ENCODE measurements at places on chromosomes 7 and 10.

- no peak for DNase-seq
Observed at GRCh38 chr7:155233311-155234157, 64.1 kb upstream of the INSIG1 start.

DNA sequence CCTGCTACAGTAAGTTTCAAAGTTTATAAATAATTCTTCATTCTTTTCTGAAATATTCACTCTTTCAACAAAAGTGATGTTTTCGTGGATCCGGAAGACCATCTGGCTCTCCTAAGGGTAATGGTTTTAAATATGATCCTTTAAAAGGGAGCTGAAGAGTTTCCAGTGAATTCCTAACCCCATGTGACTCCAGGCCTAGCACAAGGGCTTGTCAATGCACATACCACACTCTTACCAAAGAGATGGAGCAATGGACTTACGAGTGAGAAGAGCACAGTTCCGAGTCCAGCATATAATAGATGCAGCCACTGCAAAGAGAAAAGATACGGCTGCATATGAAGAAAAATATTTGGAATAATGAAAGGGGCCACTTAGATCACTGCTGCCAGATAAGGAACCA, 32.1 kb upstream of the GATAD1 start:
- no peak for DNase-seq

DNA sequence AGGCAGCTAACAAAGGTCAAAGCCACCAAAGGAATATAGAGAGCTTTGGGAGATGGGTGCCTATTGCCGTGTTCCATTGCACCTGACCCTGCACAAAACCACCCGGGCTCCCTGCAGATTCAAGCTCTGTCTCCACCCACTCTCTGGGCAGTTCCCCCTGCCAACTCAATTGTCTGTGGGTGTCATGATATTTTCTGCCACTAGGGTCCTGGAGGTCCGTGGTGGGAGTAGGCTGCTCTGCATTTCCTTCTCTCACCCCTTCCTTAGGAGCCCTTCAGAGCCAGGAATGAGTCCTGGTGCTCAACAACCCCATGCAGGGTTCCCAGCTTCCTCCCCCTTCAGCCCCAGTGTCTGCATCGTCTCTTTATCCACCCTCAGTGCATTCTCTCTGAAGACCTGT, 34.1 kb downstream of the PNLIPRP2 start:
- no peak for DNase-seq

- no peak for DNase-seq
Observed at GRCh38 chr7:133135451-133135850, 53.6 kb upstream of the CHCHD3 start.

- no peak for DNase-seq
Observed at GRCh38 chr10:75283671-75284470, 48.1 kb upstream of the COMTD1 start.

GRCh38 chr7:83677180-83677866, 28.4 kb upstream of the SEMA3E start:
- DNase-seq = peak; percentile 95

GRCh38 chr7:102830197-102830596, 81.4 kb downstream of the FAM185A start:
- DNase-seq = no peak

DNA sequence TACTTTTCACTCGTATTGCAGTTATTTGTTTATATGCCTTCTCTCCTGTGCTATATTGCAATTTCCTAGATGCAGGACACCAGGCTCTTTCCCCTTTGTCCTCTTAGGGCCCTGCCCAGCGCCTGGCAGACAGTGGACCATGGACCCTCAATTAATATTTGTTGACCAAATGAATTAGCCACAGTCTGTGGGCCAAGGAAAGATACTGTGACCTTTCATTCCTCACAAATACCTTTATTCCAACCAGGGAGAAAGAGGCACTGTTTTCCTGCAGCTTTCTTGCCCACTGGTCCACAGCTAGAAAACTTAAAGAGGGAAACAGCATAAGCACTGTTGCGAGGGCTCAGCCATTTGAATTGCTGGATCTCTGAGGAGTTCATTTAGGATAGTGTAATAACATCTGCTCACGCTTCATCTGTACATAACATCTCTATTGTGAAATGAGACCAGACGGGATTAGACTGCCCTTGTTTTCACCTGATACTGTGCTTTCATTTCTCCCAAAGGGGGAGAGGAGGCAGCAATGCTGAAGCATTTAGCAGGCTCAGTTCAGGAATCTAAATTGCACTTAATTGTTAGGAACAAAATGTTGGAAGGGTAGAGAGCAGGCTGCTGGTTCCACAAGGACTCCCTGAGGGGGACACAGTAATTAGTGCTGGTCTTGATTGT, 46.7 kb downstream of the TNS3 start:
- DNase-seq = no peak

DNA sequence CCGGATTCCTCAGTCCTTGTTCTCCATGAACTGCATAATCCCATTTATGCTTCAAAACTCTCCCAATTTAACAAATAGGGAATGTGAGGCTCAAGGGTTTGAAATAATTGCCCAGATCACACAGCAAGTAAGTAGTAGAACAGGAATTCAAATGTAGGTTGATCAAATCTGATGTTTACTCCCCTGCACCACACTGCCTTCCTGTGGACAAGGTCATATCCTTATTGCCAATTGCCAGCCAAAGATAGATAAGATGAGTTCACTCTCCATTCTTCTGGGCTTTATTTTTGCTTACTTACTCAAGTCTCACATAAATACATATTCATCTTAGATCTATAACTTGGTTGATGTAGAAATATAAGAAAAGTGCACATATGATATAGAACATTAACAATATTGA, 435.2 kb upstream of the ETV1 start:
- peak; percentile 8 for DNase-seq

DNA sequence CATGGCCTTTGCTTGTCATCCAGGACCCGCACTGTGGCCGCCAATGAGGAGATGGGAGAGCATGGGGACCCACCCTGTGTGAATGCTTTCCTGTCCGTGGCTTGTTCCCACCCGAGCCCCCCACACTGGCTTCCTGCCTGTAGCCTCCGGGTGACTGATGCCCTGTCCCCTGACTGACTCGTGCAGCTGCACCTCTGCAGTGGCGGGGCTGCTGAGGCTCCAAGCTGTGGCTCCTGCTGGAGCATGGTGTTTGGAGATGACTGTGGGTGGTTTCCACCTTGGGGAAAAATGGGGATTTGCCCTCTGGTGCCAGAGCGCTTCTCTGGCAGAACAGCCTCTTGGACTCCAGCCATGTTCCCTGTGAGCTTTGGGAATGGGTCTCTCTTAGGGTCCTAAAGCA, 2.1 kb downstream of the CAMK1D start:
- DNase-seq = no peak

- no peak for DNase-seq
Observed at GRCh38 chr10:130421909-130422308, 285.7 kb downstream of the GLRX3 start.

DNA sequence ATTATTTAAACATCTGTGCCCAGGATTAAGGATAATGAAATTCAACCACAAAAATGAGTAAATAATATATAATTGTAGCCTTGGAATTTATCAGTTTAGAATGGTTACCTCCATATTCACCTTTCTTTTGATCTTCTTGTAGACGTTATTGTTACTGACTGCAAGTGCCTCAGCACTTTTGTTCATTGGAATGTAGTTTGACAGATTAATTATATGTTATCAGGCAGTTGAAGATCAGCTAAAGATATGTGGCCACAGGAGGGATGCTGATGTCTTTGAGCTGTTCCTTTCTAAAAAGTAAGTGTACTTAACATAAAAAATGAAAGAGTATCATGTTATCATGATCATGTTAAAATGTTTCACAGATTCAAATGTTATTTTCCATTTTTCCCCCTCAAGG, 5.6 kb downstream of the LRRC72 start:
- DNase-seq = no peak

- DNase-seq = no peak
Observed at GRCh38 chr7:38284553-38284952, 11.1 kb upstream of the TARP start.

- no peak for DNase-seq
Observed at GRCh38 chr7:120055300-120055699, 217.7 kb upstream of the KCND2 start.

- DNase-seq = no peak
Observed at GRCh38 chr7:121084256-121084655, 95.7 kb downstream of the CPED1 start.

DNA sequence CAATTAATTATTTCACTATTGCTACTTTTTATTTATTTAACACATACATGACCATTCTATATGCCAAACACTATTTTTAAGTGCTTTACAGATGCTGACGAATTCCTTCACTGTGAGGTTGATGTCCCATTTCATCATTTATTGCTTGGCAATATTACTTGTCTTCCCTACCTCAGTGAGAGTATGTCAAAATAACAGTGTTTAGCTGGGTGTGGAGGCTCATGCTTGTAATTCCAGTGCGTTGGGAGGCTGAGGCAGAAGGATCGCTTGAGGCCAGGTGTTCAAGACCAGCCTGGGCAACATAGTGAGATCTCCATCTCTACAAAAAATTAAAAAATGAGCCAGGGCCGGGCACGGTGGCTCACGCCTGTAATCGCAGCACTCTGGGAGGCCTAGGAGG, 19.8 kb upstream of the MRC1 start:
- DNase-seq = no peak

GRCh38 chr10:73408061-73408460, 5.8 kb downstream of the ANXA7 start:
- no peak for DNase-seq

DNA sequence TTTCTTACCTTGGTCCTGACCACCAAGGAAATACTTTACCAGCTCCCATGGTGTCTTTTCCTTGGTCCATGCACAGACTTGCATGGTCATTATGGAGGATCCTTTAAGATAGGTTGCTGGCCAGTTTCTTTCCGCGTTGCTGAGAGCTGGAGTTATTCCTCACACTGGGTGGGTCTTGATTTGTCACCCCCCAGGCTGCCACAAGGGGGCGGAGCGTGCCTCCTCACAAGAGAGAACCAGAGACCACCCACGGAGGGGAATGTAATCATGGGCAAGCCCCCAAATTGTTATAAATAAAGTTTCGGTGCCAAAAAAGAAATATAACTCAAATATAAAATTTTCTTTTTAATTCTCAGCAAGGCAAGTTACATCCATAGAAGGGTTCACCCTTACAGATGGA, 10.5 kb upstream of the TRIM24 start:
- DNase-seq = no peak

GRCh38 chr10:129163531-129163930, 303.5 kb upstream of the MGMT start:
- no peak for DNase-seq
